ENCODE measurements at places on chromosomes 5 and 9. TPM values are rescaled to one million over a fixed set of nuclear protein-coding genes. Genes with fewer than 3 reads are reported as not detected.

Gene SLC34A1
- not detected for total RNA-seq

DNA sequence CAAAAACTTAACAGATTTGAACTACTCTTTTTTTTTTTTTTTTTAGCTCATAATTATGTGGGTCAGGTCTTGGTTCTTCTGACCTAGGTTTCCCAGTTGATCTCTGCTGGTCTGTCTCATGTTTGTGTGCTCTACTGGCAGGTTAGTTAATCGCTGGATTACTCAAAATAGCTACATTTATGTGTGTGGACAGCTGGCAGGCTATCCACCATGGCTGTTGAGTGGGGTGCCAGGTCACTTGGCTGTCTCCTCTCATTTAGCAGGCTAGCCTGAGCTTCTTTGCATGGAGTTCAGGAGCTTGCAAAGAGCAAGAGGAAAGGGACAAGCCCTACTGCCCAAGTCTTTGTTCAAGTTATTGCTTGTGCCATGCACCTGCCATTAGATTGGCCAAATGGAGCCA, 9.3 kb downstream of the ADCY2 start:
- no peak for DNase-seq
- no peaks in the 10 kb centered on the region for H3K27me3 ChIP-seq
- no peaks in the 10 kb centered on the region for H3K4me1 ChIP-seq
- H3K27ac ChIP-seq, result no peak overlapping the region
- no peaks in the 10 kb centered on the region for H3K36me3 ChIP-seq

Gene TLN1
- total RNA-seq, result 93.7 TPM

GRCh38 chr9:102445181-102445747, 549.9 kb upstream of the CYLC2 start:
- no peak for DNase-seq
- H3K4me1 ChIP-seq, result no peaks in the 10 kb centered on the region
- no peak overlapping the region for H3K27ac ChIP-seq
- H3K27me3 ChIP-seq, result no peaks in the 10 kb centered on the region
- H3K4me3 ChIP-seq, result no peak overlapping the region

Gene NANS
- total RNA-seq, result 45.2 TPM

- H3K36me3 ChIP-seq, result no peaks in the 10 kb centered on the region
- H3K27ac ChIP-seq, result no peak overlapping the region
- H3K27me3 ChIP-seq, result no peaks in the 10 kb centered on the region
- H3K4me3 ChIP-seq, result no peak overlapping the region
- peaks cover 22% of the 10 kb centered on the region for H3K4me1 ChIP-seq
Observed at GRCh38 chr5:135487037-135487395, 34.9 kb upstream of the TIFAB start.

GRCh38 chr9:71549023-71549422, 219.3 kb downstream of the CEMIP2 start:
- H3K4me1 ChIP-seq, result peaks cover 5% of the 10 kb centered on the region
- H3K27me3 ChIP-seq, result no peaks in the 10 kb centered on the region
- no peaks in the 10 kb centered on the region for H3K36me3 ChIP-seq
- no peak for DNase-seq
- H3K27ac ChIP-seq, result no peak overlapping the region
- H3K4me3 ChIP-seq, result no peak overlapping the region

- H3K27ac ChIP-seq, result no peak overlapping the region
- no peaks in the 10 kb centered on the region for H3K27me3 ChIP-seq
- peaks cover 13% of the 10 kb centered on the region for H3K36me3 ChIP-seq
Observed at GRCh38 chr5:149355688-149356087, 2.2 kb upstream of the PCYOX1L start.

GRCh38 chr9:129343424-129344375, 165.6 kb upstream of the IER5L start:
- H3K27ac ChIP-seq, result no peak overlapping the region
- no peaks in the 10 kb centered on the region for H3K27me3 ChIP-seq
- no peak overlapping the region for H3K4me3 ChIP-seq
- peak; percentile 86 for DNase-seq
- no peaks in the 10 kb centered on the region for H3K36me3 ChIP-seq

- H3K4me1 ChIP-seq, result no peaks in the 10 kb centered on the region
- DNase-seq, result peak; percentile 38
- no peak overlapping the region for H3K4me3 ChIP-seq
- no peaks in the 10 kb centered on the region for H3K27me3 ChIP-seq
Observed at GRCh38 chr5:141734501-141735229, 52.6 kb upstream of the ARAP3 start.

- H3K4me3 ChIP-seq, result no peak overlapping the region
- DNase-seq, result peak; percentile 86
- peaks cover 3% of the 10 kb centered on the region for H3K27me3 ChIP-seq
- peaks cover 40% of the 10 kb centered on the region for H3K4me1 ChIP-seq
- H3K27ac ChIP-seq, result no peak overlapping the region
- no peaks in the 10 kb centered on the region for H3K36me3 ChIP-seq
Observed at GRCh38 chr9:34591248-34591916, 1.9 kb upstream of the CNTFR start.

DNA sequence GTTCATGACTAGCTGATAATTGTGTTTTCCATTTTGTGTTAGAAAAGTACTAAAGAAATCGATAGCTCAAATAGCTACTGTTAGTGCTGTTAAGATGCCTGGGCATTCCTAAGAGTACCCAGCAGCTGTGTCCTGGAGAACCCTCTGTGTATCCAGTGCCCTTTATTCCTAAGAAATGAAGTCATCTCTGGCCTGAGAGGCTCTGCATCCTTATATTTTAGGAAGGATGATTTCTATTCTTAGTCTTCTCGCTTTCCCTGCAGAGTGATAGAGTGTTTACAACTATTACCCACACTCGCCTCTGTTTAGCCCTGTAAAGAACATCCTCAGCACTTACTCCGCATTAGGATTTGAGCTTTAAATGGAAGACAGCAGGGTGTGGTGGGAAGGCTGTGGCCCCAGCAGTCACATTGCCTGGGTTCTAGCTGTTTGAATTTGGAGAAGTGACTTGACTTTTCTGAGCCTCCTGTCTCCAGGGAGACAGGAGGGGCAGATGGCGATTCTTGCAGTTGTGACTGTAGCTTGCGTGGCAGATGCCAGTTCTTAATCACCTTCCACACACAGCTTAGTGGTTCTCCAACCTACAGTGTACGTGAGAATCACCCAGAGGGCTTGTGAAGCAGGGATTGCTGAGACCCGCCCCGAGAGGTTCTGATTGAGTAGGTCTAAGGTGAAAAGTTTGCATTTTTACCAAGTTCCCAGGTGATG, 177.2 kb upstream of the PITX1 start:
- no peaks in the 10 kb centered on the region for H3K27me3 ChIP-seq
- H3K36me3 ChIP-seq, result no peaks in the 10 kb centered on the region
- H3K4me3 ChIP-seq, result no peak overlapping the region
- H3K4me1 ChIP-seq, result no peaks in the 10 kb centered on the region
- no peak for DNase-seq
- no peak overlapping the region for H3K27ac ChIP-seq

DNA sequence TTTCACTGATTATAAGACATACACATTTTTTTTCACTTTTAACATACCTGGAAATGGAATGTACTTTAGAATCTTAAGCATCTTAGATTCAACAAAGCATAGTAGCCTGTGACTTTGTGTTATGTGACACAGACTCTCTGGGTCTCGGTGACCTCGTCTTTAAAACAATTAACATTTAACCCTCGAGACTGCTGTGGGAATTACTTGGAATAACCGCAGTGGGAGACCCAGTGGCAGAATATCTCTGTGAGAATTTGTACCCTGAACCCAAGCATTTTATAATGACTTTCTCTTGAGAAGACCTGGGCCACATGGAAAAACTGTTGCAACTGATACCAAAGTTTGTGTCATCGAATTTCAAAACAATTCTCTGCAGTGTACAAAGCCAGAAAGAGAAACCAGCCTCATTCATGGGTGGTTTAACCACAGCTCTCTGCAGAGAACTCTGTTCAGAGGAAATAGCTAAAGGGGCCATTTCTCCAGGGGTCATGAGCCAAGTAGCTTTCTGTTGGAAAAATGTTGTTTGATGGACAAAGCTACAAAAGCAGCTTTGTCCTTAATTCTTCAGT, 10.0 kb upstream of the RETREG1 start:
- no peak for DNase-seq
- no peaks in the 10 kb centered on the region for H3K4me1 ChIP-seq
- H3K36me3 ChIP-seq, result no peaks in the 10 kb centered on the region
- no peaks in the 10 kb centered on the region for H3K27me3 ChIP-seq
- H3K4me3 ChIP-seq, result no peak overlapping the region

Gene REEP5
- 53.4 TPM for total RNA-seq

DNA sequence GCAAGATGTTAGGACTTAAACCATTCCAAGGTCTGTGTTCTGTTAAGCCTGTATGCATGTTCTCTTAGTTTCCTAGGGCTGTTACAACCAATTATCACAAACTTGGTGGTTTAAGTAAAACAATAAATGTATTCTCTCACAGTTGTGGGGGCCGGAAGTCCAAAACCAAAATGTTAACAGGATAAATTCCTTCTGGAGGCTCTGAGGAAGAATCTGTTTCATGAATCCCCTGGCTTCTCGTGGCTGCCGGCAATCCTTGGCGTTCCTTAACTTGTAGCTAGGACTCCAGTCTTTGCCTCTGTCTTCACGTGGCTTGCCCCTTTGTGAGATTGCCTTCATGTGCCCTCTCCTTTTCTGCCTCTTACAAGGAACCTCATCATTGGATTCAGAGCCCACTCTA, 30.4 kb downstream of the FEM1C start:
- no peak overlapping the region for H3K27ac ChIP-seq
- no peak overlapping the region for H3K4me3 ChIP-seq
- H3K27me3 ChIP-seq, result no peaks in the 10 kb centered on the region
- no peaks in the 10 kb centered on the region for H3K4me1 ChIP-seq
- DNase-seq, result no peak
- no peaks in the 10 kb centered on the region for H3K36me3 ChIP-seq

Gene AK1
- total RNA-seq, result 23.7 TPM

Gene MUSK
- total RNA-seq, result not detected

DNA sequence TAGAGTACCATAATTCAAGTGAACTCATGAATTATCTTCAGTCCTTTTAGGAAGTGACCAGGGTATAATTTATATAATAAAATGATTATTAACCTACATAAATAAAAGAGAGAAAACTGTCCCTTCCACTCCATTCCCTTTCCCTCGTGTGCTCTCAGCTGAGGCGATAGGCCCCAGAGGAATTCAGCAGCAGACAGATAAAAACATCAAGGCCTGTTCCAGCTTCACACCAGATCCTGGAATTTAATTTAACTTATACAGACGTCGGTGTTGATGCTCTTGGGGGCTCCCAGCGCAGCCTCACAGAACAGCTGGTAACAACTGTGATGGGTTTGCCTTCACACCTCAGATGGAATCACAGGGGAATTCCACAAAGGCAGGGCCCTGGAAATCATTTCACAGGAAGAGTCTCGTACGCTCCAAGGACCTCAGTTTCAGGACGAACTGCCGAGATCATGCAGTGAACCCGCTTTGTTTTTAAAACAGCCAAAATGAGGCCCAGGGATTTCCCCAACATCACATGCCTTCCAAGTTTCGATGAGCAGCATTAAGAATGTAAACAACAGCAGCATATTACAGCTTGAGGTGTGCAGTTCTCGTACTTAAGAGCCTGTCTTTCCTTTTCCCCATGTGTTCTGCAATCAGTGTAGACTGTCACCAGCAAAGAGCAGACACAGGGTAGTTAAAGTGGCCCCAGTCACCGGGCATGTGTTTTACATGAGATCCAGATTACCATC, 73.6 kb upstream of the ALDH1B1 start:
- no peaks in the 10 kb centered on the region for H3K36me3 ChIP-seq
- peaks cover 49% of the 10 kb centered on the region for H3K4me1 ChIP-seq
- no peak overlapping the region for H3K4me3 ChIP-seq
- peak; percentile 28 for DNase-seq

Gene MYO10
- 162 TPM for total RNA-seq

Gene TCF7
- 6.3 TPM for total RNA-seq

Gene PCDHGA8
- total RNA-seq, result 4.2 TPM

DNA sequence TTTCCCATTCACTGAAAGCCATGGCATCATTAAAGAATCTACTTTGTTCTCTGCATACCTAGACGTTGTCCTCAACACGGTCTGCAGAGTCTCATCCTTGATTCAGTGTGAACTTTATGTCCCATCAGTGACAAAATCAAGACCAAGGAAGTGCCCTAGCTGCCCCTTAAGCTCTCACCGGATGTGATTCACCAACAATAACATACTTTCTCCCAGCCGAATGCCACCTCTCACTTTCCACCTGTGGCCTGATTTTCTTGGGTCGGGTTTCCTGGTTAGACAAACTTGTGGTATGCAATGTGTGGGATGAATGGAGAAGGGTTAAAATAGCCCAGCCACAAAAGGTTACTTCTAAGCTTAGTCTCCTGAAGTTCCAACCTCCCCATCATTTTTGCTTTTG, 145.3 kb upstream of the PAPPA start:
- H3K27me3 ChIP-seq, result no peaks in the 10 kb centered on the region
- H3K4me3 ChIP-seq, result no peak overlapping the region
- no peak for DNase-seq
- no peaks in the 10 kb centered on the region for H3K4me1 ChIP-seq
- H3K36me3 ChIP-seq, result no peaks in the 10 kb centered on the region

Gene SH3GL2
- total RNA-seq, result 0.78 TPM

GRCh38 chr5:172616730-172617129, 24.3 kb upstream of the NEURL1B start:
- peak overlapping the region; percentile 39 for H3K27ac ChIP-seq
- H3K27me3 ChIP-seq, result no peaks in the 10 kb centered on the region
- peak; percentile 43 for DNase-seq
- H3K4me3 ChIP-seq, result no peak overlapping the region

DNA sequence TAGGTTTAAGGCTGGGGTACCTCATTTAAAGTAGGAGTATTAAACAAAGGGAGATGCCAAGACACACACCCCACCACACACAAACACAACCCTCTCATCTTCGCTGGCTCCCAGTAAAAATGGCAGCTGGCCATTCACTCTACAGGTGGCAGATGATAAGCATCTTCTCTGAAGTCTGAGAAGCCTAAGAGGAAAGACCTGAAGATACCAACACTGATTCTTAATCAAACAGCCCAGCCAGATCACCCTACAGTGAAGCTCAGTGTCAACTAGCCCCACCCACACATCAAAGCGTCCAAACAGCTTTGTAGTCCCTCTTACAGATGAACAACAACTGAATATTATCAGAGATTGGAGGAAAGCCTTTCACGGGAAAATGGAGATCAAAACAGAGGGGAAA, 59.5 kb downstream of the SPOCK1 start:
- H3K36me3 ChIP-seq, result no peaks in the 10 kb centered on the region
- H3K4me3 ChIP-seq, result no peak overlapping the region
- DNase-seq, result no peak
- H3K4me1 ChIP-seq, result no peaks in the 10 kb centered on the region
- no peak overlapping the region for H3K27ac ChIP-seq
- H3K27me3 ChIP-seq, result no peaks in the 10 kb centered on the region

Gene GALT
- total RNA-seq, result 33.2 TPM

GRCh38 chr5:5751987-5752386, 329.5 kb downstream of the ICE1 start:
- H3K27me3 ChIP-seq, result no peaks in the 10 kb centered on the region
- no peak overlapping the region for H3K27ac ChIP-seq
- DNase-seq, result no peak
- no peaks in the 10 kb centered on the region for H3K4me1 ChIP-seq
- H3K36me3 ChIP-seq, result no peaks in the 10 kb centered on the region

- no peaks in the 10 kb centered on the region for H3K36me3 ChIP-seq
- H3K27me3 ChIP-seq, result no peaks in the 10 kb centered on the region
- no peak for DNase-seq
Observed at GRCh38 chr5:167937635-167937998, 353.8 kb upstream of the WWC1 start.

- H3K27ac ChIP-seq, result no peak overlapping the region
- H3K4me3 ChIP-seq, result no peak overlapping the region
- peaks cover 14% of the 10 kb centered on the region for H3K4me1 ChIP-seq
- no peaks in the 10 kb centered on the region for H3K36me3 ChIP-seq
- H3K27me3 ChIP-seq, result no peaks in the 10 kb centered on the region
Observed at GRCh38 chr5:60522292-60522905, 177.6 kb downstream of the DEPDC1B start.

All from body of pancreas (tissue), 4 donors.